ENCODE measurements at places on chromosomes 13 and 19. TPM values are rescaled to one million over a fixed set of nuclear protein-coding genes. Genes with fewer than 3 reads are reported as not detected.

TNNI3 gene
- not detected for total RNA-seq

PLVAP gene
- total RNA-seq: 72.2 TPM

COX7A1 gene
- total RNA-seq: 163 TPM

CD177 gene
- total RNA-seq: not detected

COLGALT1 gene
- 76.9 TPM for total RNA-seq

BRD4 gene
- 28.1 TPM for total RNA-seq

CLDN10 gene
- not detected for total RNA-seq

SLC44A2 gene
- 48.8 TPM for total RNA-seq

SLC7A1 gene
- total RNA-seq: 7.0 TPM

RTBDN gene
- 0.23 TPM for total RNA-seq

DNA sequence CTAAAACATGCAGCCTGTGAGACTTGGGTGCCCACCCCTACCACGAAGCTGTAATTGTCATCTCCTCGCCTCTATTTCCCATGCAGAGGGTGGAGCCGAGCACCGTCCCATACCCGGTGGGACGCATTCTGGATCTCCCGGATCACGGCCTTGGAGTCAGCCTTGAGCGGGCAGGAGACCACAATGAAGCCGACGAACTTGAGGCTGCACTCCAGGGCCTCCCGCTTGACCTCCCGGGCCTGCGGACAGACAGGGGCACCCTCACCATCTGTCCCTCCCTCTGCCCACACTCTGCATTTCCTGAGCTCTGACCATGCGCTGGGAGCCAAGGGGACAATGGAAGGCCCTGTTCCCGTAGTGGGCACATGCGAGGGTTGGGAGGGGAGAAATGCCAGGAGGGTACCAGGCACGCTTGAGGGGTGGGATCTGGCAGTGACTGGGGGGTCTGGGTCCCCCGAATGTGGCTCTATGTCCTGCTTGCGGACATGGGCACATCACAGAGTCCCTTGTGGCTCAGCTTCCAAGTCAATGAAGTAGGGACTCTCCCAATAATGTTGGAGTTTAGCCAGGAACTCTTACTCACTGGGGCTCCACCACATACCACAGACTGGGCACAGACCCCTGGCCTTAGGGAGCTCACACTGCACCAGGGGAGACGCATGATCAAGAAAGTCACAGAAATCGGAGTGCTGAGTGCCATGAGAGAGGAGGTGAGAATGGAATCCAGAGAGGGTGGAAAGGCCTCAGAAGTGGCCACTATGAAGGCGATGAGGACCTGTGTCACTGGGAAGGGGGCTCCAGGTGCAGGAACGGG, 9.2 kb upstream of the GMIP start:
- DNase-seq: no peak

DNA sequence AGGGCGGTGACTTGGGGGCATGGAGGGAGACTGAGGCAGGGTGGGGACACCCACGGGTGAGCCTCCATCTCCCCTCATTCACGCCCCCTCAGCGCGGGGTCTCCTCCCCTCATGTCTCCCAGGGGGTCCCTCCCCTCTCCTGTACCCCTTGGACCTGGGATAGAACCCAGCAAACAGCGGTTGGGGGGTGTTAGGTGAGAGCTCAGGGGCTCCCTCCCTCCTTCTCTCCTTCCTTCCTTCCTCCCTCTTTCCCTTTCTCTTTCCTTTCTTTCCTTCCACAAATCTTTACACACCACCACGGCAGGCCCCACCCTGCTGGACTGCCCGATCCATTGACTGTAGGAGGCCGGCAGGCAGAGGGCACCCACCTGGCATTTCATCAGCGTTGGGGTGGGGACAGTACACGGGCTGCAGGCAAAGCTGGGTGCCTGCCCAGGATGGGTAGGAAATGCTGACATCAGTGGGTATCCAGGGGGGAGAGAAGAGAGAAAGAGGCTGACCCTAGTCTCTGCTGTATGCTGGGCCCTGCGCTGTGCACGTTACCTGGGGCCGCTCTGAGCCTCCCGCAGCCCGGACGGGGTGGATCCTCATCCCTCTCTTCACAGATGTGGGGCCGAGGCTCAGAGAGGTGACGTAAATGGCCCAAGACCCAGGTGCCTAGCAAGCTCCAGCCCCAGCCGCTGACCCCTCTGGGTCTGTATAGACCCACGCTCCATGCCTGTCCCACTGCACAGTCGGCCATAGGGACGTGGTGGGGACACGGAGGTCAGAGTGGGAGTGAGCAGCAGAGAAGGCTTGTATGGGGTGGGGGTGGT, 3.5 kb downstream of the SSC5D start:
- DNase-seq: no peak

DNA sequence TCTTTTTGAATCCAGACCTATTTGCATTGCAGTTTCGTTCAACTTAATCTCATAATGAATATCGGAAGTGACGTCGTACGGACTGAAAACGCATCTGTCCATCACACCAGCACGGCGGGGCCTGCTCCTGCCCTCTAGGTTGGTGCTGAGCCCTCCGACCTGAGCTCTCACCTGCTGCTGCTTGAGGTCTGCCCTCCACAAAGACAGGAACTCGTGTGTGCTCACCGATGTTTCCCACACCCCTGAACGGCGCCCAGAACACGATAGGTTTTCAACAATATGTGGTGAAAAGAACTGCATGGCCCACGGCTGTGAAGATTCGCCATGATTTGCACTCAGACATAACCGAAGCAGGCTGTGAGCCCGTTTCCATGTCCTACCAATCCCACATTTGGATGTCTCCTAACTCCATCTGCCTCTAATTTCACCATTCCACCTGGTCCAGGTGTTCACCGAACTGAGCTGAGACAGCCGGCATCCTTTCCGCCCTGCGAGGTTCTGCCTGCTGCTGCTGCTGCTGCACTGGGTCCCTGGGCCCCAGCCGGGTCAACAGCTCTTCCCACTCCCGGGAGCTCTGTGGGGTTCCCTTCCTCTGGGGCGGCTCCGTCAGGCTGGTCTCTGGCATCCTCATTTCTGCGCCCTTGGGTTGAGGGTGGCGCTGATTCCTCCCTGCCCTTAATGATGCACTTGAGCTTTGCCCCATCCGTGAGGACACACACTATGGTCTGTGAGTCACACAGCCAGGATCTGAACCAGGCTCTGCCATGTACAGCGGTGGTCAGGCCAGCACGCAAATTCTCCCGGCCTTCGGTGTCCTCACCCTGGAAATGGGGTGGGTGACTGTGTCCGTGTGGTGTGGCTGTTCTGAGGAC, 20.9 kb downstream of the GRTP1 start:
- no peak for DNase-seq

DNA sequence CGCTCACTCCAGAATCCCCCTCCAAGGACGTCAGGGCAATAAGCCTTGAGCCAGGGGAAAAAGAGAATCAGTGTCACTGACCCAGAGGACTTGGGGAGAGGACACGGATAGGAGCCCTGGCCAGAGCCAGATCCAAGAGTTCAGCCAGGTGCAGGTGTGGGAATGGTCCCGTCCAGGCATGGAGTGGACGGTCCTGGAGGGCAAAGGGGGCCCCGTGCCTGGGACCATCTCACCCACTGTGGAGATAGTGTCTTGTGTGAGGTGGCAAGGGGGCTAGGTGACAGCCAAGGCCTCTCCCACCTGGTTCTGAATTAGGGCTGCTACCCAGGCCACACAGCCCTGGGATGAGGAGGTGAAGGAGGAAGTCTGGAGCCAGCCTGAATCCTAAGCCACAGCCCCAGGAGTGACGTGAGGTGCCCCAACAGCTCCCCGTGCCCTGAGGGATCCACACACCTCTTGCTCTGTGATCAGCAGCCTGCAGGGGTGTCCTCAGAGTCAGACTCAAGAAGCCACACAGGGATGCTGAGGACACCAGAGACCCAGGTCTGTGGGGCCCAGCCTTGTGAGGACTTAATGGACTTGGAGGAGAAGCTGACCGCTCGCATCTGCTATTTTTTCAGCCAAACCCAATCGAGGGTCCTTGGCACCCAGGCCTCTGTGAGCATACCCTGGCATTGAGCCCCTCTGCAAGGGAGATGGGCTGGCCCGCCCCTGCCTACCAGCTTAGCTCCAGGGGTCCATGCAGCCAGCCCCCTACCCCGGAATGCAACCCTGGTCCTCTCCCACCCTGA, 16.4 kb upstream of the ZNF14 start:
- DNase-seq: no peak

DNA sequence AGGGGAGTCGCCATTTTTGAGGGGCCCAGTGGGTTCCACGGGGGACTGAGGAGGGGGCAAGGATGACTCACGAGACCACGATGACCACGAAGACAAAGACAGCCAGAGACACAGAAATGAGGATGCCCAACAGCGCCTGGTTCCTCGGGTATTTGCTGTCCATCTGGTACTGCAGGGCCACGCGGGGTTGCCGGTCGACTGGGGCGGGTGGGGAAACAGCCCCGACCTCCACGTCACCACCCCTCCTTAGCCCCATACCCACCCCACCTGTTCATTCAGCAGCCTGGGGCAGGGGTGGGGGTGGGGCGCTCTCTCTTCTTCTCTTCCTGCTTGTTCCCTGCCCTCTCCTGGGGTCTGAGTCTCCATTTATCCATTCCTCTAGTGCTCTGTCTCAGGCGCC, 8.6 kb downstream of the IZUMO2 start:
- no peak for DNase-seq

GRCh38 chr13:77565635-77566034, 30.1 kb downstream of the SCEL start:
- DNase-seq: no peak

- DNase-seq: no peak
Measured at GRCh38 chr13:113458253-113459065, 5.2 kb upstream of the ADPRHL1 start.

DNA sequence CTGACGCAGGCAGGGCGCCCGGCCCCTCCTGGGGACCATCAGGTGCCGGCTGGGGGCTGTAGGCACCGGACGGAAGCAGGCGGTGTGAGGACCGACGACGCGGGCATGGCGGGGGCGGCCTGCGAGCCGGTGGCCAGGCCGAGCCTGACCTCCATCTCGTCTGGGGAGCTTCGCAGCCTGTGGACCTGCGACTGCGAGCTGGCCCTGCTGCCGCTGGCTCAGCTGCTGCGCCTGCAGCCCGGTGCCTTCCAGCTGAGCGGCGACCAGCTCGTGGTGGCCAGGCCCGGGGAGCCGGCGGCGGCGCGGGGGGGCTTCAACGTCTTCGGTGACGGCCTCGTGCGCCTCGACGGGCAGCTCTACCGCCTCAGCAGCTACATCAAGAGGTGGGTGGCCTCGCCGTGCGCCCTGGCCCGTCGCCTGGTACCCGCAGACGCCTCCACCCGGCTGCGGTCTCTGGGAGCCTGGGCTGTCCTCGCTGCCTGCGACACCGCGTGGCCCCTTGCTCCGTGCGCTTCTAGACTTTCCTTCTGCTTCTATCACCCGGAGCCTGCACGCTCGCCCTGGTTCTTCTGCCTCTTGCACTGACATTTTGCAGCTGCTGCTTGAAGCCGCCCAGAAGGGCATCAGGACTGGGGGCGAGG, 460 bp downstream of the MEDAG start:
- no peak for DNase-seq

DNA sequence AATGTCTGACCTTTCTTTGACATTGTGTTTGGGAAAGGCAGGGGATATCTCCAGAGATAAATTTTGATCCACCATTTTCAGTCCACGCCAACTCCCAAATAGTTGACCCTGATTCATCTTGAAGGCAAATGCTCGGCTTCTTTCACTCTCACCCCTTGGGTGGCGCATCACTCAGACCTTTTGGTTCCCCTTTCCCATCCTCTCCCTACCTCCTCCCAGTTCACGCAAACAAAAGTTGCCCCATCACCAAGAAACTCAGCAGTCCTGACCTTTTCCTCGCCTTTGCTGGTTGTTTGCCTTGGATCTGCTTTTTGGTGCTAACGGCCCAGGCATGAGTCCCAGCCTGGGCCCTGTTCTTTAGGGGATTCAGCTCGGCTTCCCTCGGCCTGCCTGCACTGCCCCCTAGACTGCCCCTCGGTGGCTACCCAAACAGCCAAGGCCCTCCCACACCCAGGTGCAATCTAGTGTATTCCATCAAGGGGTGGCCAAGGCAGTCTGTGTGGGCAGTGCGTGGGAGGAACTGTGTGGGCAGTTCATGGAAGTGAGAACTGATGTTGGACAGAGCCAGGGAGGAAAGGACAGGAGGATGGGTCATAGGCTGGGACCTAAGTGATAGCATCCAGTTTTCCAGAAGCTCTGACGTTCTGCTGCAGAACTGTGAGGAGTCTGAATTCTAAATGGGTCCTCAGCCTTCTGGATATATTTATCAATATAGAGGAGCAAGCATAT, 255.7 kb downstream of the DLEU7 start:
- DNase-seq: no peak

DNA sequence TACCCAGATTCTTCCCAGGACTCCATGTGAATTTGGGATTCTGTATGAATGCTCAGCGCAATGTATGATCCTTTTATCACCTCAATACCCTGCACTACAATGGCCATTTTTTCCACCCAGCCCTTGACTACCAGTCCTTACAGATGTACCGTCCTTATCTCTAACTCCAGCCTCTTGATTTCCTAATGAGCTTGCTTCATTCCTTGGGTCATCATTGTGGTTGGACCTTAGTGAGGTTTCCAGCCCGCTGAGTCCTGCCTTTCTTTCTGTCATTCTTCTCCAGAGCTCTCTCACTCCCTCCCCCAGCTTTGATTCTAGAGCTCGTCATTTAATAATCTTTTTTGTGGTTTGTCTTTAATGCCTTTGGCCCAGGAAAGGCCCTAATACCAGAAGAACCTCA, 438.5 kb downstream of the ZNF536 start:
- DNase-seq: no peak

DNA sequence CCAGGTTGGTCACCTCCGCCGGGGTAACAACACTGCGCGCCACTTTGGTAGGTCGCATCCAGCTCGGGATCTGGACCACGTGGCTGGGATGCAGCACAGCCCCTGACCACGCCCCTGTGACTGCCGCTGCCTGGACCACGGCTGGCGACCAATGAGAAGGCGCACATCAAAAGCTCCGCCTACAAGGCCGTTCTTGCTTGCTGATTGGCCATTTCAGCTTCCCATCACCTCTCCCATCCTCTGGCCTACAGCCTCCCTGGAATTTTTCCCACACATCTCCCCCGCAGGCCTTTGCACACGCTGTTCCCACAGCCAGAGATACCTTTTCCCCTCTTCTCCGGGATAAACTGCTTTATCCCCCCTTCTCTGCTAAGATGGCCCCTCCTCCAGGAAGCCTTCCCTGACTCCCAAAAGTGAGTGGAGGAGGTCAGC, 12.5 kb upstream of the MAP1S start:
- DNase-seq: no peak

Data from adrenal gland (tissue), 19 donors.